Tibial nerve (tissue), 4 donors: ENCODE measurements at places on chromosomes 2 and 18. TPM values are rescaled to one million over a fixed set of nuclear protein-coding genes. Genes with fewer than 3 reads are reported as not detected.

DNA sequence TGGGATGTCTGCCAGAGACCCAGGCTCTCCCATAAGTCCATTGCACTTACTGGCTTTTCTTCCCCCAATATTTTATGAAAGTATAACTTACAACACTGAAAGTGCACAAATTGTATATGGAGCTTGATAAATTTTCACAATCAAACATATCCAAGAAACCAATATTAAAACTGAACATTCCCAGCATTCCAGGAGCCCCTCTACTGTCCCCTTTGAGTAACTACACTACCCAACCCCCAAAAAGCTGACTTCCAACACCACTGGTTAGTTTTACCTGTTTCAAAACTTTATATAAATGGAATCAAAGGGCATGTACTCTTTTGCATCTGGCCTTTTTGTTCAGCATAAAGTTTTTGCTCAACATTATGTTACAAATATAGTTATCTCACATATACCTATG lies 35.2 kb upstream of the PKDCC start:
- no peak for DNase-seq

- no peak for DNase-seq
Measured at GRCh38 chr18:54163453-54163852, 61.0 kb downstream of the MBD2 start.

DNA sequence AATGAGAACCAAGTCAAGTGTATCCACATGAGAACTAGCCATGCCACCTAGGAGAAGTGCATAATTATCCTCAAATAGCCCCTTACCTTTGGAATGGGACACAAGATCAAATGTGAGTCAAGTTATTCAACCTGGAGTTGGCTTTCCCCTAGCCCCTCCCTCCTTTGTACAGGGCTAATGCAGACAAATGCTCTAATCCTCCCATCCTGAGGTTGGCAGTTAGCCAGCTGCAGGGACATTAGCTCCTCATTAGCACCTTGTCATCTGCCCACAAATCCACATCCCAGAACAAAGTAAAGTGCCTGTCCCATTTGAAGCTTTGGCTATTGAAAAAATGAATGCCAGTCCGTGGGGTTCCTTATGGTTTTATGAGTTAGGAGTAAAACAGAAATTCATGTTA lies 294.1 kb upstream of the FANCL start:
- DNase-seq = no peak

GRCh38 chr2:240946654-240947053 lies 40.5 kb downstream of the CROCC2 start:
- no peak for DNase-seq

GRCh38 chr18:58490238-58490637 lies 138.7 kb downstream of the ALPK2 start:
- no peak for DNase-seq

The GATA6 gene
- 6.0 TPM for total RNA-seq

DNA sequence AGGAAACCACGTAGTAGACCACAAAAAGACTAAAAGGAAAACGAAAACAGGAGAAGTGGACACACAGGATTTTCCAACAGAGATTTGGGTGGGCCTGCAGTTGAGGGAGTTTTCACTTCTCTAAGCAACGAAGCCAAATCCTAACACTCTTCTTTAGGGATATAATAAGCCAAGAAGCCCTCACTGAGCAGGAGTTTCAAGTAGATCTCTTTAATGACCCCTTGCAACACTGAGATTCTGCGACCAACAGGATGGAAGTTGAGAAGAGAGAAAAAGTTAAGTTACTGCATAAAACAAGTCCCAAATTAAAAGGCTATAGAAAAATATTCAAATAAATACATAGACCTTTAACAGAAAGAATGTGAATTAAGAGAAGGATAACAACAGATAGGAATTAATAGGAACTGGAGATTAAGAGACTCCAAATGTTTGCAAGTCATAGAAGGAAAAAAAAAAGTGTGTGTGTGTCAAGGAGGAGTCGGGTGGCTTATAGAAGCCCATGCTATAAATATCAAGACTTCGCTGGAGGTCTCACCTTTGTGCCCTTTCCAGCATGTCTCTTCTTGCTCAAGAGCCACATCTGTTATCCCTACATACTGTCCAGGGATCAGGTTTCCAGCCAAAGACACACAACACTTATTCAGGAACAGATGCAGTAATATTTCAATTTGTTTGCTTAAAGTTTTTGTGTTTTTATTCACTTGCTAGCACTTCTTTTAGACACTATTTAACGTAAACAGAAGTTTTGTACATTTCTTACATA lies 69.4 kb upstream of the ARHGAP28 start:
- peak; percentile 17 for DNase-seq

DNA sequence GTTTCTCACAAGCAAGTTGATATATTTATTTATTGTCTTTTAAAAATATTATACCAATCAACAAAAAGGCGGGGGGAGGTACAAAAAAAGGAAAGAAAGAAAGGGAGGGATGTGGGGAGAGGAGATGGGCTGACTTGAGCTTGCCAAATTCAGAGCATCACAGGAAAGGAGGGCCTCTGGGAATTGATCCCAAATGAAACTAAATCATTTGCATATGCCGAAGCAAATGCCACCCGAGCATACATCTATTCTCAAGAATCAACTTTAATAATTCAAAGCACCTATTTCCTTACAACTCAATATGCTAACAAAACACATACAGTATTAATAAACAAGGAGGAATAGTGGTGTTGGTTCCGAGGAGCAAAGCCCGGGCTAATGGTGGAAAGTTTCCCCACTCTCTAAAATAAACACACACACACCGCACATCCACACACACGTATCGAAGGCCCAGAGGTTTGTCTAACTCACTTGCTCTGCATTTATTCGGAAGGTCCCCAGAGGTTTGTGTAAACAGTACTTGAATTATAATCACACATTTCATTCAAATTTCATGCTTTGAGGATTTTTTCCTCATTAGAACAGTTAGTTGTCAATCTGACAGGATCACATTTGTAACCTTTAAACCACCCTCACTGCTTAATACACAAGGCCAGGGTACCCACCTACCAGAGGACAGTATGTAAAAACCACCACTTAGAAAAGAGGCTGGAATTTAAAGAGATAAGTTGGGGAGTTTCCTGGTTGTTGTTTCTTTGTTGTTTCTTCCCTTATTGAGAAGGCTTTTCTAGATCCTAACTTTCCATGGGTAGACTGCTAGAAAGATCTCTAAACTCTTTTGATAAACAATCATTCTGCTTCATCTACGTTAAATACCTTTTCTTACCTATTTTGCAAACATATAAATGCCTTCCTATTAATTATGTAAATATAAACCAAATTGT lies 264.7 kb downstream of the TCF4 start:
- DNase-seq = no peak

DNA sequence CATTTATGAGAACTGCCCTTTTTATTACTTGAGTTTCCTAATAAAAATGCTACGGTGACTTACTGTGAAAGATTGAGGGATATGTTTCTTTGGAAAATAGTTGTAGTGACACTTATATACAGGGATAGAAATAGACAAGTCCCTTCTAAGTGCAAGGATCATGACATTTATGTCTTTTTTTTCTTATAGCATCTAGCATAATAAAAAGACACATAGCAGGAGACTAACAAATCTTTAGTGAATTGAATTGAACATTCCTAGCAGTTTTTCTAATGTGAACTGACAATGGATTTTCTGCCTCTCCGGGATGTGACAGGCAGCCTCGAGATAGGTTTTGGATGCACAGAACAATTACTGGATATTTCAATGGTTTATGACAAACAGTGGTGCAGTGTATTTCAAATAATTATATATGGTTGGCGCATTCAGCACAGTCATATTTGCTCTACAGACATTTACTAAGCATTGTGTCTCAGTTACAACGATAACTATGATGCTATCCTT lies 562.8 kb downstream of the ADCYAP1 start:
- no peak for DNase-seq

- DNase-seq = no peak
Measured at GRCh38 chr18:46712406-46712805, 44.4 kb downstream of the ST8SIA5 start.

GRCh38 chr18:48623468-48624235 lies 84.8 kb downstream of the CTIF start:
- DNase-seq = no peak

GRCh38 chr18:22465859-22466457 lies 48.2 kb upstream of the CTAGE1 start:
- no peak for DNase-seq

The EML6 gene
- total RNA-seq = 0.60 TPM

DNA sequence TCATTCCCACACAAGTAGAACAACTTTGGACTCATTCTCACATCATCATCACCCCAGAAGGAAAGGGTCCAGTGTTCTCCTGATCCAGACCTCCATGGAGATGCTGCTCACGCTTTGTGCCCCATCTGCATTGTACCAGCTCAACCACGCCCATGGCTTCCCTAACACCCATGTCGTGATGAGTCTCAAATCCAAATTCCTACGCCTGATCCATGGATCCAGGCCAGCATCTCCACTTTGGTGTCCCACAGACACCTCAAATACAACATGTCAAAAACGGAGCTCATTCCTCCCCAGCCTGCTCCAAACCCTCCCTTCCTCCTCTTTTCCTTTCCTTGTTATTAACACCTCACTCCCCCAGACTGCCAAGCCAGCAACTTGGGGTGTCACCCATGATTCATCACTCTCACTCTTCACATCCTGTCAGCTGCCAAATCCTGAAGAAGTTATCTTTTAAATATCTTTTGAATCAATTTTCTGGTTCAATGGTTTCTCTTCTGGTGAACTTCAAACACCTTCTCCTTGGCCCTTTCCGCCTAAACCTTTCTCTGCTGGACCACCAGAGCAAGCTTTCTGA lies 30.2 kb upstream of the FAM124B start:
- no peak for DNase-seq

- DNase-seq = no peak
Measured at GRCh38 chr2:85329181-85329651, 1.4 kb upstream of the TGOLN2 start.

GRCh38 chr2:212327171-212327809 lies 211.3 kb downstream of the ERBB4 start:
- no peak for DNase-seq

The ST6GAL2 gene
- not detected for total RNA-seq
